ENCODE measurements at places on chromosomes 5 and 9. TPM values are rescaled to one million over a fixed set of nuclear protein-coding genes. Genes with fewer than 3 reads are reported as not detected.

DNA sequence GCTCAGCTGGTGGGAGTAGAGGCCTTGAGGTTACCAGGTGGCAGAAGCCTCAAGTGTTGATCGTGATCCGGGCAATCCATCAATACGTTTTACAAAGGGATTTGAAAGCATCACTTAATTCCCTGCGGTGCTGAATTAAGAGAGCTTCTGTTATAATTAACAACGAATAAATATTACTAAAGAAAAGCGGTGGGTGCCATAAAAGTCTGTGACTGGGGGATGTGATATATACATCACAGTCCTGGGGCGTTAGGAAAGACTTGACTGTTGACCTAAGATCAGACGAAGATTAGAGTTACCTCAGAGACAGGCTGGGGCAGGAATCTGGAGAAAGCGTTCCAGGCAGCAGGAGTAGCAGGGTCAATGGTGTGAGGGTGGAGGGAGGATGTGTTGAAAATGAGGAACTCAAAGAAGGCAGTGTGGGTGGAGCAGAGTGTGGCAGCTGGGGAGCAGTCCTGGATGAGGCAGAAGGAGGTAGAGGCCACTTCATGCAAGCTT lies 6.7 kb upstream of the C5orf63 start:
- no peak for DNase-seq

- no peak for DNase-seq
Observed at GRCh38 chr5:145141534-145141933, 693.6 kb downstream of the PRELID2 start.

DNA sequence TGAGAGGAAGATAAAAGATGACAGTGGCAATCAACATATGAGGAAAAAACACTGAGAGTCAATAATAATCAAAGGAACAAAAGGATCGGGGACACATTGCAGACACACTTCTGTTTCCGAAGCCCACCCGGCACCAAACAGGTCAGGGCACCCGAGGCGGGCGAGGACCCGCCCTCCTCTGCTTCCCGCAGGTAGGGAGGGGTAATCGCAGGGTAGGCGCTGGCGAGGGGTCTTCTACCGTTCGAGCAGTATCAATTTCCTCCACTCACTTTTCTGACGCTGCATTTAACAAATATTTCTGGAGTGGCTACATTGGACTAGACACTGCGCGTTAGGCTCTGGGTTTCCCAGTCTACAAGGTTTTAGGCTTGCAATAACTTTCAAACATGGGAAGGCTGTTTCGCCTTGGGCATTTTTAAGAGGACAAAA lies 1.3 kb downstream of the TXN start:
- DNase-seq, result no peak

DNA sequence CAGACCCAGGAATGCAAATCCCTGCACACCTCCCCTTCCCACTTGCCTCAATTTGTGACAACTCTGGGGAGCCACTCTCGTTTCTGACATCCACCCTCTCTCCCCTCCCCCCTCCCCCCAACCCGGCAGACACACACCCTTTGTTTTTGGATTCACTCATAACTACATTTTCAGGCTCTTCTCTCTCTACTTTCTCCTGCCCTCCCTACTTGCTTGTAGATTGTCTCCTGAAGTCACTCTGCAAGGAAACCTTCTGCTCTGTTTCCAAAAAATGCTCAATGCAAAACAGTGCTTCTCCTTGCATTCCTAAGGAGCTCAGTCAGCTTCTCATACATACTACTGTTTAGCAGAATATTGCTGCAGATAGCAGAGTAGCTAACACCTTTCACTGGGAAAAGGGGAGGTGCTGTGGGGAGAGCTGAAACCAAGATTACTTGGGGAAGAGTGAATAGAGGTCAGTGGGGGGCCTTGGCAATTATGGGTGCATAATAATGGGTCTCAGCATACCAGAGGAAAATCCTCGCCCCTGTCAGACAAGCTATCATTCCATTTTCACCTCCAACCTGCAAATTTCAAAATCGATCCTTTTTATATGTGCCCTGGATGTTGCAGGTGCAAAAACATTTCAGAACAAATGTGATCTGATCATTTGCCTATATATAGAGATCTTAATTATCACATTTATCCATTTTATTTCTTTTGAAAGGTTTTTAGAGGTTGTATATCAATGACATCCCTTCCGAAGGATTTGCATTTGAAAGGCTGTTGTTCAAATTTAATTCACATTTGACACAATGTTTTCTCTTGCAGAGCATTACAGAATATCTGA lies 1860.7 kb upstream of the WWC1 start:
- DNase-seq, result no peak

GRCh38 chr5:102554728-102555127 lies 55.9 kb upstream of the SLCO6A1 start:
- DNase-seq, result no peak

- no peak for DNase-seq
Observed at GRCh38 chr9:95776176-95776575, 99.3 kb upstream of the ERCC6L2 start.

PDE6A gene
- not detected for polyA plus RNA-seq

FGF1 gene
- 19.2 TPM for polyA plus RNA-seq

LECT2 gene
- 0.10 TPM for polyA plus RNA-seq

NCS1 gene
- polyA plus RNA-seq, result 54.4 TPM

SLC6A18 gene
- polyA plus RNA-seq, result not detected

GPSM1 gene
- 19.2 TPM for polyA plus RNA-seq
